ENCODE measurements at places on chromosomes 2 and 18.

DNA sequence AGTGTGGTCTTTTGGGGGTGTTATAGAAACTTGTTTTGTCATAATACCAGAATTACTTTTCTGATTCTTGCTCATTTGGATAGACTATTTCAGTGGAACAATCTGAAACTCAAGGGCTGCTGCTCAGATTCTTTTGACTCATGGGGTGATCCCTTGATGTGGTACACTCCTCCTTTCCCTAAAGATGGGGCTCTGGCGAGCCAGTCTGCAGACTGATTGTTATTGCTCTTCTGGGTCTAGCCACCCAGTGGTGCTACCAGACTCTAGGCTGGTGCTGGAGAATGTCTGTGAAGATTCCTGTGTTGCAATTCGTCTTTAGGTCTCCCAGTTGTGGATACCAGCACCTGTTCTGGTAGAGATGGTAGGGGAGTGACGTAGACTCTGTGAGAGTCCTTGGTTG is 4.2 kb upstream of the MARS2 start:
- DNase-seq, result no peak

- DNase-seq, result no peak
Measured at GRCh38 chr2:231163414-231164095, 34.9 kb upstream of the ARMC9 start.

GRCh38 chr2:119241205-119241532 is 17.5 kb downstream of the STEAP3 start:
- DNase-seq, result no peak

- no peak for DNase-seq
Measured at GRCh38 chr2:50469784-50470183, 562.1 kb downstream of the NRXN1 start.

All from foreskin keratinocyte (primary cell).